Spleen (tissue), 13 donors: ENCODE measurements at places on chromosomes 12 and 14. TPM values are rescaled to one million over a fixed set of nuclear protein-coding genes. Genes with fewer than 3 reads are reported as not detected.
A peak's percentile ranks its signal among the peaks of the same experiment; 100 is the strongest.

The MYH7 gene
- not detected for total RNA-seq

The CDH24 gene
- 9.4 TPM for total RNA-seq

The ANG gene
- total RNA-seq, result 7.5 TPM

The BEGAIN gene
- total RNA-seq, result 5.9 TPM

The OR2AP1 gene
- total RNA-seq, result not detected

The FGF23 gene
- not detected for total RNA-seq

The SMCO3 gene
- total RNA-seq, result 0.66 TPM

The LPAR5 gene
- 14.4 TPM for total RNA-seq

The BDKRB1 gene
- total RNA-seq, result not detected

The ZNF410 gene
- 41.2 TPM for total RNA-seq

The SYCP3 gene
- 0.23 TPM for total RNA-seq

The SDSL gene
- total RNA-seq, result 8.4 TPM

The GPR137C gene
- total RNA-seq, result 2.1 TPM

The VSX2 gene
- not detected for total RNA-seq

DNA sequence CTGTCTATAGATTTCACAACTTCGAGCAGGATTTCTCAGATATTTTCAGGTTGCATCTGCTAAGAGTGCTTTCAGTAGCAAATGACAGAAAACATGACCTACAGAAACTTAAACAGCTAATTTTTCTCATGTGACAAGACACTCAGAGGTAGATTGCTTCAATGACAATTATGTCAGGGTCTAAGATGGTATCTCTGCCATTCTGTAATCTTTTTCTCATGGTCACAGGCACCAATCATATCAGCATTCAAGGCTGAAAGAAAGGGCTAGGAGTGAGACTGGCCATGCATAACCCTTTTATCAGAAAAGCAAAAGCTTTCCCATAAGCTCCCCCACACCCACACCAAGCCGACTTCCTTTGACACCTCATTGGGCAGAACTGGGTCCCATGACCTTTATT, 450.5 kb upstream of the FAR2 start:
- DNase-seq, result no peak

DNA sequence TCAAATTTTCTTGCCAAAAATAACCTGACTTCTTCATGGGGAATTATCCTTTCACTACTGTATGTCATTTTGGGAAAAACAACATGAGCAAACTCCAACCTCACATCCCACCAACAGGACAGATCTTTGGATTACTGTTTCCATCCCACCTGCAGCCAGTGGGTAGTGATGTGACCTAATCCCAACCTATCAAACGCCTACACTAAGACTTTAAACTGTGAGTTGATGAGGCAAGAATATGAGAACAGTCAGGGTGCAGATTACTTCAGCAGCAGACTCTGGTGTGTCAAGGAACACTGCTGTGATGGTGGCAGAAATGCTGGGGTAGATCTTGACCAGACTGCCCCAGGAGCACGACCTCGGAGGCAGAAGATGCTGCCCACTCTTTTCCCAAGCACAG, 293.2 kb downstream of the DUSP6 start:
- no peak for DNase-seq

GRCh38 chr14:76920331-76921087, 94.3 kb downstream of the LRRC74A start:
- DNase-seq, result no peak

GRCh38 chr14:75426332-75427125, 1.3 kb upstream of the JDP2 start:
- no peak for DNase-seq

DNA sequence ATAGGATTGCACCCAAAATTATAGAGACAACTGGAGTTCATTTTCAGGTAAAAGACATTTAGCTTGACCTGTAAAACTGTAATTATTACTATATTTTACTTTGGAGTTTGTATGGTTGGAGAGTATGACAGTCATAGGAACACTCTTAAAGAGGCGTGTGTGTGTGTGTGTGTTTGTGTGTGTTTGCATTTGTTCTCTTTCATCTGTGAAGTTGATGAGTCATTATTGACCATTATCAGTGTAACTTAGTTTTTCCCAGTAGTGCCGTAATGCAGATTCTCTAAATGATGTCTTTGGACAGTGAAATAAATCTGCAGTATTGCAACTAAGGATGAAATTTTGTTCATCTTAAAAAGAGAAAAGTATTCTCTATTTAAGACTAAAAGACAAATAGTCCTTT, 13.0 kb downstream of the WASHC4 start:
- DNase-seq, result no peak

GRCh38 chr14:39203659-39204606, 28.9 kb downstream of the PNN start:
- no peak for DNase-seq

DNA sequence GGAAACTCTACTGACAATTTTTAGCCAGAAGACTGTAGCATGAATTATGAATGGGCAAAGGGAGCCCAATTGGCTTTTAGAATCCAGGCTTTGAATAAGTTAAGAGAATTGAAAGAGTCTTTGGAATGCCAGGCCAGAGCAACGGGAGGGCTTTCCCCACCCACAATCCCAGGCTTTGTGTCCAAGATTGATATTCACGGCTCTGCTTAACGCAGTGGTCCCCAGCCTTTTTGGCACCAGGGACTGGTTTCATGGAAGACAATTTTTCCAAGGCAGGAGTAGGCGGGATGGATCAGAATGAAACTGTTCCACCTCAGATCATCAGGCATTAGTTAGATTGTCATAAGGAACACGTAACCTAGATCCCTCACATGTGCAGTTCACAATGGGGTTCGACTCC, 79.6 kb downstream of the EPS8 start:
- DNase-seq, result no peak

- no peak for DNase-seq
Measured at GRCh38 chr14:61197416-61197815, 83.7 kb downstream of the TMEM30B start.

DNA sequence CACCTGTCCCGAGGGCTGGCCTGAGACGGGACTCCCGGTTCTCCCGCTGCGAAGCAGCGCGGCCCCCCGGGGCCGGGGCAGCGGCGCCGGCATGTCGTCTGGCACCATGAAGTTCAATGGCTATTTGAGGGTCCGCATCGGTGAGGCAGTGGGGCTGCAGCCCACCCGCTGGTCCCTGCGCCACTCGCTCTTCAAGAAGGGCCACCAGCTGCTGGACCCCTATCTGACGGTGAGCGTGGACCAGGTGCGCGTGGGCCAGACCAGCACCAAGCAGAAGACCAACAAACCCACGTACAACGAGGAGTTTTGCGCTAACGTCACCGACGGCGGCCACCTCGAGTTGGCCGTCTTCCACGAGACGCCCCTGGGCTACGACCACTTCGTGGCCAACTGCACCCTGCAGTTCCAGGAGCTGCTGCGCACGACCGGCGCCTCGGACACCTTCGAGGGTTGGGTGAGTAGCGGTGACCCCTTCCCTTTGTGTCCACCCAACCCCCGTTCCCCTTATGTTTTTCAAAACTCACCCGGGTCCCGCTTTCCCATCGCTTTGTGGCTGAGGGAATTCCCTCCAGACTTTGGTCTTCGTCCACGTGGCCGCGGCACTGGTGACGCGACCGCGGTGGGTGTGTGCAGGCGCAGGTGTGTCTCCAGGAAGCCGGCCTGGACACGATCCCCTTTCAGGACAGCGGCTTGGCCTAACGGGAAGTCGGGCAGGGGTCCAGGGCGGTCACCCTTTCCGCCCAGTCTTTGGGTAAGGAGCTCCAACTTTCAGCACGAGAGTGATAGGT, 826 bp downstream of the PRKCH start:
- DNase-seq, result peak; percentile 85

- DNase-seq, result peak; percentile 75
Measured at GRCh38 chr14:103699901-103700752, 15.1 kb downstream of the XRCC3 start.

DNA sequence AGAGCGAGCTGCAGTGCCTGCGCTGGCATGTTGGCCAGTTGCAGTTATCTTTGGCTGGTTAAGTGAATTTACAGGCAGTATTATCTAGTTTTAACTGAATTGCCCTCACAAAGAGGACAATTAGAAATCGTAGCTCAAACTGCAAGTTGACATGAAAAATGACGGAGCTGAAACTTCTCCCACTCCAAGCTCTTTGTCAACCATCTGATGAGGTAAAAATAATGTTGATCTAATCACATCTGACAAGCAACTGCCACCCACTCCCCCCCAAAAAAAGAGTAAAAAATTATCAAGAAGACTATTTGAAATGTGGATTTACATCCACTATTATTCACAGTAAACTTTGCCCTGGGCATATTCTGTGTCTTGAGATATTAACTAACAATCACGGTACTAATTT, 84.7 kb upstream of the VASH1 start:
- no peak for DNase-seq

GRCh38 chr14:72961579-72962335, 35.5 kb downstream of the DCAF4 start:
- DNase-seq, result no peak

DNA sequence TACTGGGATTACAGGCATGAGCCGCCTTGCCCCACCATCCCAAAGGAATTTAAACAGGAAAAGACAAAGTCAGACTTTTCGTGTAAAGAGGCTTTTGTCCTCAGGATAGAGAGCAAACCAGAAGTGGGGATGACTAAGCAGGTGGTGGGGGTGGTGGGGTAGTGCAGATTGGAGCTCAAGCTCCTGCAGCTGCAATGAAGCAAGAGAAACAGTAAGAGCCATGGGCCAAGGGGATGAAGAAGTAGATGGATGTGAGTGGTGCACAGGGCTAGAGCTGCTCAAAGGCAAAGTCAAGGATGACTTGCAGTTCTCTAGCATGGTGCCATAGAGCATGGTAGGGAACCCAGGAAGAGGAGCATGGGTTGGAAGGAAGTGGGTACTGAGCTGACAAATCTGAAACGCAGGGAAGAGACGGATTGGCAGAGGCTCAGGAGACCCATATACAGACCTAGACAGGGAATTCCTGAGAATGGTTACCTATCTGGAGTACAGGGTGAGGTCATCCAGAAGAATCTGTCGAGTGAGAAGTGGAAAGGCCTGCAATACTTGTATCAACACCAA, 11.4 kb upstream of the RNF34 start:
- no peak for DNase-seq

DNA sequence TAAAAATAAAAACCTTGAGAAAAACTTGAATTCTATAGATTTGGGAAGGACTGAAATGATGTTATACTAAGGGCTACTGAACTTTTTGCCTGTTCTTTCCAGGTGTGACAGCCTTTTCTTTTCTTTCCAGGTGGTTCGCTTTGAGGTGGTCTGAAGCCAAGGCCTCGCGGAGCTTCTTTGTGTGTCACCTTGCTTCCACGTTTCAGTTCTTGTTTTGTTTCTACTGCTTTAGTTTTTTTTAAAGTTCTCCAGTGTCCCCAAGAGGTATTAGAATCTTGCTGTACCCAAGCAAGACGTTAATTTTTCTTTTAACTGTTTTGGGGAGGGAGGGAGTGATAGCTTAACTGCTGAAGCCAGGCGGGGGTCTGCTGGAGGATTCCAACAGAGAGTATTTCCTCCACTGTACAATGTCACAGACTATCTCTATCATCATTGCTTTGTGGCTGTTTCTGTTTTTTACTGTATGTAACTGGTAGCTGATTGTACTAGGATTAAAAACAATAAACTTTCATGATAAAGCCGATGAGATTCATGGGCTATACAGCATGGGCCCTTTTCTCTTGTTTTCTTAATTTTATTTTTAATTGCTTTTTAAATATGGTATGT, 40.2 kb downstream of the PROX2 start:
- DNase-seq, result no peak

DNA sequence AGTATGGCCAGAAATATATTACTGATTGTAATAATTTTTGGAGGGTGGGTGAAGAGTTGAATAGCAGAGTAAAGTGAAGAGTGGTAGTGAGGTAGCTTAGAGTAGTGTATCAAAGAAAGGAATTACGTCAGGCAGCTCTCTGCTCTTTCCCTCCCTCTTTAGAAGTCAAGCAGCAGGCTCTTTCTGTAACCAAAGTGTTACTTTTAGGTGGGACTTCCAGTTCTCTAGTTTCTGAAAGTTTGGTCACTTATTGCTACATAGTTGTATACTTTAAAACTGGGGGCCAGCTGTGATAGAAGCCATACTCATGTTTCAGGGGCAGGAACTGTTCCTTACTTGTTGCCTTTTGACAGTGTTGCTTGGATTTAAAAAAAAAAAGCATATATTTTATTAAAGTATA, 30.6 kb downstream of the ATF7IP start:
- DNase-seq, result no peak

DNA sequence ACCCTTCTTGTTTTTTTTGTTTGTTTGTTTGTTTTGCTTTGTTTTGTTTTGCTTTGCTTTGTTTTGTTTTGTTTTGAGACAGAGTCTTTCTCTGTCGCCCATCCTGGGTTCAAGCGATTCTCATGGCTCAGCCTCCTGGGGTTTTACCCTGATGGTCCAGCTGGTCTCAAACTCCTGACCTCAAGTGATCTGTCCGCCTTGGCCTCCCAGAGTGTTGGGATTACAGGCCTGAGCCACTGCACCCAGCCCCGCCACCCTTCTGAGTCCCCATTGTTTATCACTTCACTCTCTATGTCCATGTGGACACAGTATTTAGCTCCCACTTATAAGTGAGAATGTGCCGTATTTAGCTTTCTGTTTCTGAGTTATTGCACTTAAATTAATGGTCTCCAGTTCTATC, 36.9 kb upstream of the BICD1 start:
- DNase-seq, result no peak

DNA sequence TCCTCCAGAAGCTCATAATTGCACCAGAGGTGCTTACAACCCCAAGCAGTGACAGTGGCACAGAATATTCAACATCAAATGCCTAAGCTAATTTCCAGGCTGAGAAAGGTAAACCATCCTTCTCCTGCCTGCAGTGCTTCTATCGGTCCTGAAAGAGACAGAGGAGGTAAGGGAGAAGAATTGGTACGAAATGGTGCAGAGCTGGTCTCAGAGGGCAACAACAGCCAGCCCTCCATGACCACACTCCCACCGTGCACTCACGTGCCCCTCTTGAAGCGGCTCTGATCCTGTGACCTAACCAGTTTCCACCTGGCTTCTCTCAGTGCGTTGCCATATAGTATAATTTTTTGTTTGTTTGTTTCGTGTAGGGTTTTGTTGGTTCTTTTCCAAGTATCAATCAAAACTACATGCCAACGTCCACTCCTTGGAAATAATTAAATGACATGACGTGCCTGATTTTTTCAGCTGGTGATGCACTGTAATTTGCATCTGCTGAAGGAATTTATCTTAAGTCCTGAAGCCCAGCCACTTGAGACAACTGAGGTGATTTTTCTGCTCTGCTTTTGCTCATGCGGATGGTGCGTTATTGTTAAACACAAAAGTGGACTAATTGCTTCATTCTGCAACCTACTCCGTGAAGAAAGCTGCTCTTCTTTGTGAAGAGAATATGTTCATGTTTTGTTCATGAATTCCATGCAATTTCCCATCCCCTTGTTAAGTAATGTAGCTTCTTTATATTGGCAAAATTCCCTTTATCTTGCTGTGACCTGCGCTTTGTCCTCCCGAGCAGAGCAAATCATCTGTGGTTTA, 1.3 kb upstream of the ATP2A2 start:
- no peak for DNase-seq

GRCh38 chr14:71290301-71290700, 383.0 kb downstream of the PCNX1 start:
- DNase-seq, result no peak

DNA sequence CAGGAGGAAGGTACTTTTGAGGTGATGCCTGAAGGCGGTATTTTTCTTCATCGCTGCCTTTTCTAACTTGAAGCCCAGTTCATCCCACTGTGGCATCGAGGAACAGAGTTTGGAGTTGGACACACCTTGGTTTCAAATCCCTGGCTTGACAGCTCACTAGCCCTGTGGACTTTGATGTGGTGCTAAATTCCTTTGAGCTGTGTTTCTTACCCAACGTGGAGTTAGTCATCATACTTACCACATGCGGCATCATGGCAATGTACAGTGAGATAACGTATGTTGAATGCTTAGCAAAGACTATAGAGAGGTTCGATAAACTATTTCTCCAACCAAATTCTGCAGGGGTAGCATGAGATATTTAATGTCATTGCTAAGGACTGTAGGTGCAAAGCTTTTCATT, 3.4 kb downstream of the PLEKHG3 start:
- no peak for DNase-seq
